LoVo (cell line): ENCODE measurements at places on chromosomes 1 and 21.
A peak's percentile ranks its signal among the peaks of the same experiment; 100 is the strongest.

DNA sequence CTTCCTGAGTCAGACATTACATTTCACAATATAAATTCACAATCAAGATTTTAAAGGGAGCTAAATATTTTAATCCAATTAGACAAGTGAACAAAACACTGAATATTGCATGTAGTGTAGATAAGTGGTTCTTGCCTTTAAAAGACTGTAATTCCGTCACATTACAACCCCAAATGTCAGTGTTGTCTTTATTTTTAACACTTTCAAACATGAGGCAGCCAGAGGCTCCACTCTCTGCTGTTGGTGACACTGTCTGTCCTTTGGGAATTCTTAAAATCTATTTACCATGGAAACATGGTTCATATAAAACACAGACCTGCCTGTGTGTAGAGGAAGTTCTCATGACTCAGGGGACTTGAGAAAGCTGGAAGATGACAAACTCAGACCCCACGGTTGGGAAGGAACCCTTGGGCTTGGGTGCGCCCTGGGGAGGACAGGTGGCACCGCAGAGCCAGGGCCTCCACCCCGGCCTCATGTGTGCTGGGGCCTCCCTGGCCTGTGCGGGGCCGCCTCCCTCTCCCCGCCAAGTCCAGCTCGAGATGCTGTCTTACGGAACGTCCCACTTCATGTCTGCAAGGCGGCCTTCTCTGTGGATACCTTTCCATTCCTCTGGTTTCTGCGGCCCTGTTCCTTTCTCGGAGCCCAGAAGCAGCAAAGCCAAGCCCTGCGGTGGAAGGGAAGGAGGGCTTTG, 239.0 kb downstream of the SDCCAG8 start:
- no peak for DNase-seq

- DNase-seq, result no peak
Observed at GRCh38 chr1:27144920-27145661, 9.8 kb downstream of the SLC9A1 start.

GRCh38 chr1:175574566-175574965, 168.8 kb downstream of the TNR start:
- DNase-seq, result no peak

GRCh38 chr1:169809370-169810095, 14.8 kb upstream of the METTL18 start:
- peak; percentile 37 for DNase-seq

DNA sequence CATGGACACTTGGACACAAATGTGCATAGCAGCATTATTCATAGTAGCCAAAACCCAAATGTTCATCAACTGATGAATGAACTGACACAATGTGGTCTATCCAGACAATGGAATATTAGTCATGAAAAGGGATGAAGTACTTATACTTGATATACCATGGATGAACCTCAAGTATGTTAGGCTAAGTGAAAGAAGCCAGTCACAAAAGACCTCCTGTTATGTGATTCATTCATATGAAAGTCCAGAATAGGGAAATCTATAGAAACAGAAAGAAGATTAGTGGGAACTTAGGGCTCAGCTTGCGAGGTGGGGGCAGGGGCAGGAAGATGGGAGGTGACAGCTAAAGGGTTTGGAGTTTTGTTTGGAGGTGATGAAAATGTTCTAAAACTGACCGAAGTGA, 7.4 kb downstream of the KCNE1 start:
- no peak for DNase-seq

DNA sequence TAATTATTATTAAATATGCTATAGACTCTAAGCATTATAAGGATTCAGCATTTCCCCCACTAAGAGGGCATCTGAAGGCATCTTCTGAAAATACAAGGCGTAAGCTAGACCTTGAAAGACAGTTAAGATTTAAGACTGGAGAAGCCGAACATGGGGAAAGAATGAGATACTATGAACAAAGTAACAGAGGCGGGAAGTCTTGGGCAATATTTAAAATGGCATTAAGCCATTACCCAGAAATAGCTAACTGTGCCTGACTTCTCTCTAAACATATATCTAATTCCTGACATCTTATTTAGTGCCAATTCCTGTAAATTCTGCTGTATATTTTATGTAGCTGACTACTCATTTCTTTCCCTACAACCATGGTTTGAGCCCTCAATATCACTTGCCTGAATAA, 20.9 kb downstream of the DPH5 start:
- DNase-seq, result no peak

- peak; percentile 83 for DNase-seq
Observed at GRCh38 chr1:45802343-45803298, 791 bp upstream of the MAST2 start.

DNA sequence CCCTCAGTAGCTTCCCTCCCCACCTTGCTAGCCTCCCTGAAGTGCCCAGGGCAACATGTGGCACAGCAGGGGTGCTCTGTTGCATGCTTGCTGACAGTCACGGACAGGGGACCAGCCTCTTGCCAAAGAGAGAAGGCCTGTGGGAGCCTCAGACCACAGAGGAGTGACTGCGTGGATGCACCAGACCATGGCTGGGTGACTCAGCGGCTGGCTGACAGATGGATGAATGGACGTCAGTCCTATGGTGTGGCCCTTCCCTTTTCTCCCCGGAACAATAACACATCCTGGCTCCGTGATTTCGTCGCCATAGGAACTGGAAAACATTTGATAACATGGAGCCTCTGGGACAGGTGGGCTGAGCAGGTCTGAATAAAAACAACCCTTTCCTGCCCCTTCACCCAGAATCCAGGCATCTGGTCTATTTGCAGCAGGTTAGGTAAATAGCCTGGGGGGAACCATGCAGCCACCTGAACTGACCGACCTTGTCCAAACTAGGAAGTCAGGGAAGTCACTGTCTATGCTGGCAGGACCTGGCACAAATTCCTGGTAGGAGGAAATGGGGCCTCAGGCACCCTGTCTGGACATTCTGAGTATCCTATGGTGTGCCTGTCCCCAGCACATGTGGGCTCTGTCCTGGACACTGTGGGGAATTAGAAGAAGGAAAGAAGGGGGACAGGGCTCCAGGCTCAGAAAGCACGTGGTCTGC, 53.3 kb downstream of the NENF start:
- peak; percentile 89 for DNase-seq

DNA sequence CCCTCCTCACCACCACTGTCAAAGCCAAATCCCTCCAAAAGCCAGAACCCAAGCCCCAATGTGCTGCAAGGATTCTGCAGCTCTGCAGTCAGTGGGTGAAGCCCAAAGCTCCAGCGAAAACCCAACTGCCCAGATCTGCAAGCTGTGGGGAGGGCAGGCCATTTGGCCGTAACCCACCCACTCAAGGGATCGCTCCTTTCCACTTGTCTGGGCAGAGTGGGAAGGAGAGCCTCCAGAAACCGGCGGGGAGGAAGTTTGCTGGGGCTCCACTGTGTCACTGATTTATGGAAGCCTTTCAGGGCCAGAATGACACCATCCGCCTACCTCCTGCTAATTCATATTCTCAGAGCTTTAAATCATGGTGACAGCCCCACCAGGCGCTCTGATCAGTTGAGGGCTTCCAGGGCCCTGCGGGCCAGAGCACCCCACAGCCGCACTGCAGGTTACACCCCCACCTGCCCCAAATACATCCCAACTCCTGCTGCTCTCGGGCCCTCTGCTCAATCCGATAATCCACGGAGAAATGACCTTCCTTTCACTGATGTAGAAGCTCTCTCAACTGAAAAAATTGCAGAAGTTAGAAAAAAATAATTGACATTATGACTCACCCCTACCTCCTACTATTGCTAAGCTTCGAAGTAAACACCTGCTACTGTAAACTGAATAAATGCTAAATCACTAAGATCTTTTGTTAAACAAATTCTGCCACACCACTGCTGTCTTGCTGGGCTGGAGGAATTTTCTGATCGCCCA, 40.6 kb upstream of the RAB4A start:
- DNase-seq, result peak; percentile 58

DNA sequence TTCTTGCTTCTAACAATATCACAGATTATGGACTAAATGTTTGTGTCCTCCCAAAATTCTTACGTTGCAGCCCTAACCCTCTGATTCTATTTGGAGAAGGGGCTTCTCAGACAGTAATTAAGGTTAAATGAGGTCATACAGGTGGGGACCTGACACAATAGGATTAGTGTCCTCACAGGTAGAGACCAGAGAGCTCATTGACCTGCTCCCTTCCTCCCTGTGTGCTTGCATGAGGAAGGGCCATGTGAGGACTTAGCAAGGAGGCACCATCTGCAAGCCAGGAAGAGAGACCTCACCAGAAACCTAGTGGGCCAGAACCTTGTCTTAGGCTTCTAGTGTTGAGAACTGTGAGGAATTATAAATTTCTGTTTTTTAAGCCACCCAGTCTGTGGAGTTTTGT, 322.6 kb downstream of the SMYD3 start:
- DNase-seq, result no peak

DNA sequence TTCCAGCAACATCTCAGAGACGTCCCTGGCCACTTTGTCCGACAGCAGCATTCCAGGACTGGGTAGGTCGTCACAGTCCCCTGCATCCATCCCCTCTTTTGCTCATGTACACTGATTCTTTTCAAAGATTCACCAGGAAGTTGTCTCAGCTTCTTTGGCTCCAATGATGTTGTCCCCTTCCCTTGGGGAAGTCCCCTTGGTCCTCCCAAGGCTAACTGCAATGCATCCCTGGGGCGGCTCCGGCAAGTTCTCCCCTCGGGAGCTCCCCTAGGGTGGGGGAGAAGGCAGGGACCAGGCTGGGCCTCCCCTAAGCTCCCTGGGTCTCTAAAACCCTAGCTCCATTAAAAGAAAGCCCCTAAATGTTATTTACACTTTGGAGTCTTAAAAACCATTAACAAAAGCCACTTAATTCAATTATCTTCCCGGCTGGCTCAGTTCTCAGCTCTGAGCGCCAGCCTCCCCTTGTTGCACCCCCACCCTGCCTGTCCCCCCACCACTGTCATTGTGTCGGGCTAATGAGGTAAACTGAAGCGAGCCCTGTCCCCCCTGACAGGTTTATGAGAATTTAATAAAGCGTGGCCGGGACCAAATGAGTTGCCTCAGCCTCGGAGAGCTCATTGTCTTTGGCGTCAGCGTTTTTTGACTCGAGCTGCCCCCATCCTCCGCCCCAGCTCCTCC, 25.3 kb downstream of the KNCN start:
- DNase-seq, result no peak

- no peak for DNase-seq
Observed at GRCh38 chr1:205660361-205660760, 19.9 kb downstream of the SLC45A3 start.

DNA sequence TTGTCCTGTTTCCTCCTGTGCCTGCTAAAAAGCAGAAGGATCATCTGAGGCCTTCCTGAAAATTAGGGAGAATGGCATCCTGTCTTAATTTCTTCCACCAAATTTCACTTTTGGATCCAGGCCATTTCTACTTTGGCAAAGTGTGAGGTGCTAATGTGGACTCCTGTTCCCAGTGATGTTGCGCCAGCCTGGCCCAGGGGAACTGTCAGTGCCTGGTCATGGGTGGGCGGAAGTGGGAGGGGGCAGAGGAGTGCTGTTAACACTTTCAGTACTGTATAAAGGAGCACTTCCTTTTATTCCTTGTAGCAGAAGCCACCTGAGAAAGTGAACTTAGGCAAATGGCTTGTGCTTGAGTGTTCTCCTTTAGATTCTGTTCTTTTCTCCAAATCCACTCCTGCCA, 19.9 kb downstream of the ELAPOR1 start:
- DNase-seq, result no peak

- no peak for DNase-seq
Observed at GRCh38 chr21:45954261-45954660, 27.3 kb upstream of the COL6A1 start.

DNA sequence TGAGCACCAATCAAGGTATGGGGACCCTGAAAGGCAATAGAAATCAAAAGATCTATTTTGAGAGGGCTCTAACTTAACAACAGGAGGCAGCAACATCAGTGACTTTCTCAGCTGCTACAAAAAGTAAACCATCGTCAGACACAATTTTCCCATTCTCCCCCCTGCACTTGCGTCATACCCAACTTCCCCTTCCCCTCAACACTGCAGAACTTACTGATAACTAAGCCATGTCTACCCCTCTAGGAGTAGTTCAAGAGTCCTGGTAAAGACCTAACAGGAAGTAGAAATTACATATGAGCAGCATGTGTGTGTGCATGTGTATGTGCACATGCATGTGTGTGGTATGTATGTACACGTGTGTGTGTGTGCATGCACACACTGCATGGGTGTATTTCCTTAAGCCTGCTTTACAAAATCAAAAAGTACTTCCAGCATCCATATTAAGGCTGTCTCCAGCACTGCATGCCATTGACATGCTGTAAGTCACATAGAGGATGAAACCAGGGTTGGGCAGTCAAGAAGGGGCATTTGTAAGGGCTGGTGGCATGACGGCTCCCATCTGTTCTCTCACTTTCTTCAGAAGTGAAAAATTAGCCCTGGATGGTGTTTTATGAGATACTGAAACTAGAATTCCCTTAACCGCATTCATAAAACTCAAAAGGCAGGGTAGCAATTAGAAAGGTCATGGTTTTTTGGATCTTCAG, 460.1 kb upstream of the RUNX1 start:
- DNase-seq, result no peak

- DNase-seq, result no peak
Observed at GRCh38 chr1:21628798-21629393, 40.3 kb downstream of the RAP1GAP start.

- DNase-seq, result no peak
Observed at GRCh38 chr1:26474818-26475217, 2.6 kb downstream of the HMGN2 start.

DNA sequence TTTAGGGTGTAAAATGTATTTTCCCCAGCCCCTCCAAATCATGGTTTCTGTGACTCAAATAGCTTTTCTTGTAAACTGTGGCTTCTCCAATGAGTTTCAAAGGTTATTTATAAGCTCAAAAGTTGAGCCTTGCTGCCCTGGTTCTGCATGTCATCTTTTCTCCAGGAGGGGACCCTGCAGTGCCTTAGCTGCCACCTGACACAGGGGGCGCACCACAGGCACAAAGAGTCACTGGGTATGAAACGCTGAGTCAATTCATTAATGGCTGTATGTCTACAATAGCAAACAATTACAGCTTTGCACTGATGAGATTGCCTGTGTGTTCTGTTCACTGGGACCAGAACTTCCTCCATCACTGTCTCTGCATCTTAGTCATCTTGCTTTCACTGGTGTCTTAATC, 100.8 kb downstream of the PCP4 start:
- DNase-seq, result no peak

DNA sequence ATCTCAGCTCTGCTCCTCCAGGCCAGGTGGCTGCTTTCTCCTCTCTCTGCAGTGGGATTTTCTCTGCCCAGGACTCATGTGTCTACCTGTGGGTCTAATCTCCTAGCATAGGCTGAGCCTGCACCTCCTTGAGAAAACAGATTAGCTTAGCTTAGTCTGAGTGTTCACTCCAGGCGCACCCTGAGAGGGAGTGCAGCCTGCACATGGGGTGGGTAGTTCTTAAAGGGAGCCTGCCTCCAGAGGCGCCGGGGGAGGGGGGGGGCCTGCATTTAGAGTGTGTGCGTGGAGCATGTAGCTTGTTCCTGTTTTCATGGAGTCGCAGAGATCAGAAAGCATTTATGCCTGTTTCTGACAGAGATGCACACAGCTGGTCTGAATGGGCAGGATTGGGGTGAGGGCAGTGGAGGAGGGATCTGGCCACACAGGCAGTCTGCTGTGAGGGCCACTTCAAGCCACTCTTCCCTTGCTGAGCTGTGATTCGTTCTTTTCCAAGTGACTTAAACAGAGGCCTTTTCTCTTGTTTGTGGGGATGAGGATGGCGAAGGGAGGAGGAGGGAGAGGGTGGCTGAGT, 45.2 kb downstream of the GALNT2 start:
- DNase-seq, result no peak

GRCh38 chr1:193013005-193013404, 46.2 kb downstream of the UCHL5 start:
- DNase-seq, result no peak

GRCh38 chr1:154493276-154493675, 8.7 kb upstream of the TDRD10 start:
- no peak for DNase-seq

- no peak for DNase-seq
Observed at GRCh38 chr1:50438945-50439344, 15.7 kb upstream of the DMRTA2 start.
